ENCODE measurements at places on chromosomes 11 and 22.
A peak's percentile ranks its signal among the peaks of the same experiment; 100 is the strongest.

DNA sequence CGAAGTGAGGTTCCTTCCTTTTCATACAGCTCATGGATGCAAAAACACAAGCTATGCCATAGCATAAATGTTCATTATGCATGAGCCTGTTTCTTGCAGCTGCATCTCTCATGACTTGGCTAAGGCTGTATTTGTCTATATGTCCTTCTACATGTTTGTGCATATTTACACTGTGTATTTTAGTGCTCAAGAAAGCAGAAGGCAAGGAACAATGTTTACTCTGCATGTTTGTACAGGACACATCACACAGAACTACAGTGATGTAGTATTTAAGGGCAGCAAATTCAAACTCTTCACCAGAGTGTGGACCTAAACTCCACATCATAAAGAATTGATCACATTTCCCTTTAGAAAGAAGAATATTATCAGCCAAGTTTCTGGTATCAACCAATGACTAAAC is 170.3 kb downstream of the CADM1 start:
- DNase-seq = no peak

GRCh38 chr11:4105916-4106315 is 11.3 kb downstream of the RRM1 start:
- no peak for DNase-seq

GRCh38 chr11:84097186-84097585 is 811.0 kb upstream of the CCDC90B start:
- no peak for DNase-seq

DNA sequence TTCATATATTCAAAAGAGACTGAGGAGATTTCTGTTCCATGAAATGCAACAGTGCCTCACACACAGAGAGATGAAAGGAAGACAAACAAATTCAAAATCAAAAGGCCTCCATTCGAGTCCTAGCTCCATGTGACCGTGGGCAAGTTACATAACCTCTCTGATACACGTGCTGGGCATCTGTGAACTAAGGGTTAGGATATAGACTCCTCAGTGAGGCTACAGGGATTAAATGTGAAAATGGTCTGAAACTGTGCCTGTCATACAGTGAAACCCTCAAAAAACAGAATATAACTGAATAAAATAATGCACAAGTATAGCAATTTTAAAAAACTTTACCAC is 111.8 kb upstream of the MTMR2 start:
- no peak for DNase-seq

DNA sequence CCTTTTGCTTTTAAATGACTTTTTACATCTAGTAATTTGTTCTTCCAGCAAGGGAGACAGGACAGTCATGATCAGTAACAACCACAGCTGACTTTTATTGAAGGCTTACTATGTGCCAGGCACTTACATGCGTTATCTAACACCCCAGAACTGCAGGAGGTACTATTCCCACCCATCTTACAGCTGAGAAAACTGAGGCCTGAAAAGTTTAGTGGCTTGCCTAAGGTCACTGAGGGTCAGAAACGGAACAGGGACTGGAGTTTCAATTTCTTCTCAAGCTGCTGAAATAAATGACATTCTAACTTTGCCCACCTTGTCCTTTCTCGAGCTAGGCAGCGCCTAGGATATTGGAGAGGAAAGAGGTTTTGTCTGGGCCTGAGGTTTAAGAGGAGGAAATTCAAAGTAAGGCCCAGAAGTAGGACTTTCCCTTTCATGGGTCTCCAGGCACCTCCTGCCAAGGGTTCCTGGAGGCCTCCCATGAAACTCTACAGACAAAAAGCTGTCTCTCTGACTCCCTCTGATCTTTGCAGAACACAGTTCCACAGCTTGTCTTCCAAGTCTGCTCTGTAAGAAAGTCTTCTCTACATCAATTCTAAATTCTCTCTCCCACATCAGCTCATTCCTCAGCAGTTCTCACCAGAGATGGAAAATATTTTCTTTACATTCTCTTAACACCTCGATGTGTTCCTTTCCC is 102.2 kb downstream of the NAT10 start:
- DNase-seq = no peak

- no peak for DNase-seq
Observed at GRCh38 chr11:104657083-104657482, 241.2 kb downstream of the CASP12 start.

DNA sequence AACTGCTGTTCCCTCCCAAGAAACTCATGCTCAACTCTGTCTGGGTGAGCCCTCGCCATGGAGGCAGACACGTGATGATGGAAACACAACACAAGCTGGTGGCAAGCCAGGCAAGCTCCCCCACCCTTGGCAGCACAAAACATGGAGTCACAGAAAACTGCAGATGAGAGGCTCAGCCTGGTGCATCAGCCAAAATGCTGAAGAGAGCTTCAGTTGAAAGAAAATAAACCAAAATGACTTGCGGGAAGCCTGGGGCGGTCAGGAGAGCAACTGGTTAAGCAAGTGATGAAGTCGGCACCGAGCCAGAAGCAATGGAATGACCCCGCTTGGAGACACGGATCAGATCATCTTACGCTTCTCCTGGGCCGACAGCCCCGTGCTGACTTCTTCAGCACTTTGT is 68.3 kb downstream of the C11orf58 start:
- DNase-seq = no peak

DNA sequence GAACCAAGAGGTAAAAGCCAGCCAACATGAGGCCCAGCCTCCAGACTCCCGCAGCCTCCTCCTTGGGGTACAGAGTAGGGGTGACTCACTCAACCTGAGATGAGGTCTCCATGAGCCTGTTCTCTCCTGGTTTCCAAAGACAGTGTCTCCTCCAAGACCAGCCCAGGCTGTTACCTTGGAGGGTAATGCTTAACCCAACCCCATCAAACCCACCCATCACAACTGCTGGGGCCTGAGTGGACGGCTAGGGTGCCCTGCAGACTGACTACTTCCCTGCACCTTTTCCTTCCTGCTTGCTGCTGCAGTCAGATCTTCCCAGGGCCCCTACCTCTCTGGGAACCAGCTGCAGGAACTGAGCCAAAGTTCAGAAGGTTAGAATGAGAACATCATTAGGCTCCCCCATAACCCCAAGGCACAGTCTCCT is 5.1 kb upstream of the NOL12 start:
- no peak for DNase-seq

GRCh38 chr11:71139516-71140205 is 112.7 kb downstream of the SHANK2 start:
- no peak for DNase-seq

DNA sequence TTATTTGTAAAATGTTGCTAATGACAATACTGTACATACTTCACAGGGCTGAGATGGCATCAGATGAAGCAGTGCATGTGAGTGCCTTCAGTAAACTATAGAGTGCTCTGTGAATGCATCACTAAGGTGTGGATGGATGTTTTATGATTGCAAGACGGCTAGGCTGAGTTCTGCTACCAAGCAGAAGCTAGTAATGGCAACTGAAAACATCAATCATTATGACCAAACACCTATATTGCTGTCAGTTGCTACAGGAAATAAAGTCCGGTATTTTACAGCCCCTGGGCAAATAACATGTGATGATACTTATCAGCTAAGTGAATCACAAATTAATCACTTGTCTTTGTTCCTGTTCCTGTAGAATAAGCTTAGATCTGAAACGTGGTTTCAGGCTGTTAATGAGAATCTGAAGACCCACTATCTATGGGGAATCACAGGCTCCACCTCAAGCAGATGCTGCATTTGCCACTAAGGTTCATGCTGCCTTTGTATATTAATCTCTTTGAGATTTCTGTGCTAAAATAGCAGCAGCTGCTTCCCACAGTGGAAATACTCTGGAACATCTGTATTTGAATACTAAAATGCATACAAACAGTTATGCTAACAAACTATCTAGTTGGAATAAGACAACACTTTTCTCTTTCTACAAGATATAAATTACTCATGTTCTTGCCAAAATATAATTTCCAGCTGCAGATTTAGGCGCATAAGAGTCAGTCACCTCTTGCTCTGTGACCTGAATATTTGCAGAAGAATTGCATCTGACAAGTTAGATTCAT is 254.0 kb upstream of the PITPNB start:
- no peak for DNase-seq

GRCh38 chr11:67522844-67523555 is at the start of gene CABP2:
Gene CABP2 (minus strand): TSS chr11:67523446. CDS start chr11:67523326, 120 bp downstream.
- no peak for DNase-seq

GRCh38 chr11:71272161-71272560 is 19.8 kb upstream of the SHANK2 start:
- no peak for DNase-seq

GRCh38 chr11:18191376-18191775 is 18.7 kb downstream of the MRGPRX4 start:
- DNase-seq = no peak

GRCh38 chr11:35714882-35715627 is 52.5 kb downstream of the TRIM44 start:
- DNase-seq = no peak

GRCh38 chr11:115132436-115133228 is 371.6 kb downstream of the CADM1 start:
- no peak for DNase-seq

GRCh38 chr11:92390783-92391182 is 166.2 kb downstream of the FAT3 start:
- DNase-seq = no peak

DNA sequence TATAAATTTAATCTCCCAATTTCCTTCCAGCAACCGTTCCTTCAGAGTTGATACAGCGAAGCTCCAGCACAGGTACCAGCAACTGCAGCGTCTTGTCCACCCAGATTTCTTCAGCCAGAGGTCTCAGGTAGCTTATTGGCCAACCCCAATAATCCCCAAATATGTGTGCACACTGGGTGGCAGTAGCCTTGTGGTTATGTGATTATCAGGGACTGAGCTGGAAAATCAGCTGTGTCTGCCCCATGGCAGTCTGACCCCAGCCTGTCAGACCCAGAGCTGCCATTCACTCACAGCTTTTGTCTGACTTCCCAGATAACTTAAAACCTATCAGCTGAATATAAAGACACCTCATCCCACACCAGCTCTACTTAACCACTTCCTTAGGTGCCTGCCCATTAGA is 2.0 kb downstream of the HSCB start:
- no peak for DNase-seq

DNA sequence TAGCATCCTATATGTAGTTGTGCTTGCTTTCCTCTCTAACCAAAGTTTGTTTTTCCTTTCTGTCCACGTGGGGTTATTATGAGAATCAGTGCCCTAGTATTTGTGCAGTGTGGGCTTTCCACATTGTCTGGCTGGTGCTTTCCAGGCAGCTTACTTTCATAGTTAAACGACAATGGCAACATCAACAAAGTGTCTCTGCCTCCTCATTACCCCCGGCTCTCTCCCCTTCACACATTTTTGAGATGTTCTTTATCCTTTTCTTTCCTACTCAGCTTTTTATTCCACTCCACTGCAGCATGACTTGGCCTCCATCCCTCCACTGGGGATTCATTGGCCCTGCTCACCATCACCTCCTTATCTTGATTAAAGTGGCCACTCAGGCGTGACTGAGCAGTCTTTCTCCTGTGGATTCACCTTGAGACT is 19.1 kb downstream of the SPECC1L start:
- DNase-seq = no peak

DNA sequence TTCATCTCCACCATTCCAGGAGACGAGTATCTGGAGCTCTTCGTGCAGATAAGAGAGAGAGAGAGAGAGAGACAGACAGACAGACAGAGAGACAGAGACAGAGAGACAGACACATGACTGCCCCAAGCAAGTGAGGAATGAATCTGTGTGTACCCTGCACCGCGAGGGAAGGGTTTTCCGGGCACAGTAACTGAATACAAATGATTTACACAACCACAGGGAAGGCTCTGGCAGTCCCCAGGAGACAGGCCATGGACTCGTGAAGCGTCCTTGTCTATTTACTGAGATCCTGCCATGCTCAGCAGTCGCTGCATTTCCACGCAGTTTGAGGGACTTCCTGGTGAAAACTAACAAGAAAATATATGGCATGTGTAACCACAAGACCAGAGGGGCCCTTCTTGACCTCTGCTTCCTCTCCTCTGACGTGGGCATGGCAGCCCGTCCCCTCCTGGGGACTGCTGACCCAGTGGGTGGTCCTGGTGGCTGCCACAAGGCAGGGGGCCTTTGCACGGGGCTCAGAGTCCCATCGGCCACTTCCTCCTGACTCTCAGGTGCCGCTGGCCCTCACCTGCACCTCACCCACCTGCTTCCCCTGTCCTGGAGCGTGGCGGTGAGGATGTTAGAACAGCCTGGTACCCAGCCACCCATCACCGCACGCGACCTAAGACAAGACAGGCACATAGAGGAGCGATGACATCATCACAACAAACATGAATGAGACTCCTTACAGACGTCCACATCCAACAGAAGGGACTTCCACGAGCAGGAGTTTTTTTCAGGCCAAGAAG is 75.9 kb downstream of the PHF21B start:
- no peak for DNase-seq

DNA sequence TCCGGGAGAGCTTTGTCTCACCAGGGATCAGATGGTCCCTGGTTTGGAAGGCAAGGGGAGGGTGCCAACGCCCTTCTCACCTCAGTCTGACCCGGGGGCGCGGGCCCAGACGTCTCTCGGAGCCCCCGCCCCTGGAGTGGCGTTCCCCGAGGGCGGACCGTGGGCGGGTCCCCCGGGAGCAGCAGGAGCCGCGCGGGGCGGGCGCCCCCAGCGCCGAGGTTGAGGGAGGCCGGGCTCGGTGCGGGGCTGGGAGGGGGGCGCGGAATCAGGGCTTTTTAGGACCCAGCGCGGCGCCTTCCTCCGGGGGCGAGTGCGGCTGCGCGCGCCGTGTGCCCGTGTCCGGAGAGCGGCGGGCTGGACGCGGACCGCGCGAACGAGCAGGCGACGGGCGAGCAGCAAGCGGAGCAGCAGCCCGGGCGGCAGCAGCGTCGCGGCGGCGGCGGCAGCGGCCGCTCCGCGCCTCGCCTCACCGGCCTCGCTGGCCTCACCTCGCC is at the start of gene KCNC1:
TSS of gene KCNC1 (plus strand) at position 364 of the 494 bp plus-strand sequence. CDS start 1,222 bp downstream, outside the sequence.
- no peak for DNase-seq

GRCh38 chr11:134944986-134945385 is 532.9 kb upstream of the B3GAT1 start:
- DNase-seq = no peak

- peak; percentile 40 for DNase-seq
Observed at GRCh38 chr11:35160246-35160824, 21.4 kb downstream of the CD44 start.

DNA sequence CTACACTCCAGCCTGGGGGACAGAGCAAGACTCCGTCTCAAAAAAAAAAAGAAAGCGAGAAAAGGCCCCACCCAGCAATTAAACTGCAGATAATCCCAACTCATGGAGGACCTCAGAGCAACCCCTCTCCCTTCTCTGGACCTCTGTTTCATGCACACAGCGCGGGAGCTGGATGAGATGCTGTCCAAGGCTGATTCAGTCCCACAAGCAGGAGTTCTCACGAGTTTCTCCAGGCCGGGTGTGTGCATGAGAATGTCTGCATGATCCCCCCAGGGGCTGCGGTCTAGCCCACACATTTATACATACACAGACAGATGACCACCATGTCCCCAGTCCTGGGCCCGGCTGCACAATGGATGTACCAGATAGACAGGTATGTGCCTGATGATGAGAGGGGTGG is 19.4 kb downstream of the ELFN2 start:
- DNase-seq = no peak

- no peak for DNase-seq
Observed at GRCh38 chr22:36814801-36815200, 2.0 kb downstream of the PVALB start.

DNA sequence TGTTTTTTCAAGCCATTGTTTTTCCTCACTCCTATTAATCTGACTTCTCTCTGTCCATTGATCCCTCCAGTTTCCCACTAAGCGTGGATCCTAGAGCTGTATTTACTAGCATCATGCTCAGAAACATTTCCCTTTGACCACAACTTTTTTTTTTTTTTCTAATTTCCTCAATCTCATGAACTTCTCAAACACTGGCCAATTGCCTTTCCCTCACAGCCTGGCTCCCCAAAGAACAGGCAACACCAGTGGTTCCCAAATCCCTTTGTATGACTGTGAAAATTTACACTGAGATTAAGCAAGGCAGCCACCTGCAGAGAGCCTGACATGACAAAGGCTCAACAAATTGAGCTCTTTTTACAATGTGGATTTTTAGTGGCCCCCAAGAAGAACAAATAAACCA is 1.4 kb upstream of the TPP1 start:
- DNase-seq = no peak
